ENCODE measurements at places on chromosomes 4 and X. TPM values are rescaled to one million over a fixed set of nuclear protein-coding genes. Genes with fewer than 3 reads are reported as not detected.
A peak's percentile ranks its signal among the peaks of the same experiment; 100 is the strongest.

The KCTD8 gene
- not detected for total RNA-seq

DNA sequence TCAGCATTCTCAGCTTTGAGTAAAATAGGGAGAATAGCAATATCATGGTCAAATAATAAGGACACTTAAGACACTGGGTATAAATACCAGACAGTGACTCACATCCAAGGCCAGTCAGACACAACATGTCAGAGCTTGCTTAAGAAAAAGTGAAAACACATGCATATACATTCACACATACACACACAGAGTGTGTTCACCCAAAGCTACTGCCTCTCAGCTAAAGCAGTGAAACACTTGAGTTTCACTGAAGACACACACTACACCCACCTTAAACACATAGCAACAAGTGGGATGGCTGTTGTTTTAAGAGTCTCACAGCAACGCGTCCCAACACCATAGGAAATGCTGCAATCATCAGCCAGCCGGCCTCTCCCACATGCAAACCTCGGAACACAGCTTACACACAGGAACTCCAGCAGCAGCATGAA lies 14.4 kb downstream of the SHROOM4 start:
- no peak for DNase-seq
- H3K27me3 ChIP-seq, result no peaks in the 10 kb centered on the region
- H3K27ac ChIP-seq, result 0 out of 2 replicates have a peak overlapping the region, but pooled peaks have one; percentile 17
- H3K4me3 ChIP-seq, result no peak overlapping the region
- H3K4me1 ChIP-seq, result peaks cover 7% of the 10 kb centered on the region

DNA sequence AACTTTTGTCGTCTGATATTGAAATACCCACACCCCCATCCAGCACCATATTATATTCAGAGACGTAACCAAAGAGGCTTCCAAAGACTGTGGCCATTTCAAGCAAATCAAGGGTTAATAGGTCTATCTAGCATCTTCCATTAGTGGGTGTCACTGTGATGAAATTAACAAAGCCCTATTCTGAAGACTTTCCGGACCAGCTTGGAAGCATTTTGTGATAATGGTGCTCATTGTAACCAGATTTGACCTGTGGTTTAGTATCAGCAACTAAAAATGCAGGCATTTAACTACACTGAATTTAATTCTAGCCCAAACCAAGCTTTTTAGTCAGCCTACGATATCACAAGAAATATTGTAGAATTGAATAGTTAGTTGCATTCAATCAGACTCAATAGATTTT lies 309.7 kb upstream of the TENM3 start:
- H3K36me3 ChIP-seq, result no peaks in the 10 kb centered on the region
- no peak overlapping the region for H3K4me3 ChIP-seq
- no peak overlapping the region for H3K27ac ChIP-seq
- 0 out of 2 replicates have a peak, but pooled peaks cover 3% of the 10 kb centered on the region for H3K4me1 ChIP-seq
- no peak for DNase-seq

The GAGE12E gene
- total RNA-seq, result not detected

DNA sequence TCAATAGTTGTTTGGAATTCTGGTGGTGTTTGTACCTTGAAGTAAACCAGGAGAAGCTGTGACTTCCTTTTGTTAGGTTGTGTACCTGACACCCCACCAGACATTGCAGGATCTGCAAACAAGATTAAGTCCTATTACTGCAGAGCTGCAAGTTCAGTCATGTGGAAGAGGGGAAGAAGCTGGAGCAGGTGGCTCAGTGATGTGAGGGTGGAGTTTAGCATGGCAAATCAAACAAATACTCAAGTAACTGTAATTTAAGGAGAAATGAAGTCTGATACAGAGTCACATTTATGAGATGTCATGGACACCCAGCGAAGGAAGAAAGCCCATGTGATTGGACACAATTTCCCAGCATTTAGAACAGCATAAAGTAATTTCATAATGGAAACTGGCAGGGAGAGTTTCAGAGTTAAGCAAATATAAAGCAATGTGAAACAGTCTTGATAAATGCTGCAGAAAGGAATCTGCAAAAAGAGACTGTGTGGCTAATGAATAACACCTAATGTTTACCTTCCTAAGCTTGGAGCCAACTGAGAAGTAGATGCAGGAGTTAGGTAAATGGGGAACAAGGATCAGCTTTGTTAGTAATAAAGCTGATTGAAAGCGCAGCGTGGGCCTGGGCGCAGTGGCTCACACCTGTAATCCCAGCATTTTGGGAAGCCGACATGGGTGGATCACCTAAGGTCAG lies 249.1 kb downstream of the GBA3 start:
- no peak overlapping the region for H3K27ac ChIP-seq
- H3K36me3 ChIP-seq, result no peaks in the 10 kb centered on the region
- H3K27me3 ChIP-seq, result no peaks in the 10 kb centered on the region
- no peak for DNase-seq
- H3K4me3 ChIP-seq, result no peak overlapping the region

DNA sequence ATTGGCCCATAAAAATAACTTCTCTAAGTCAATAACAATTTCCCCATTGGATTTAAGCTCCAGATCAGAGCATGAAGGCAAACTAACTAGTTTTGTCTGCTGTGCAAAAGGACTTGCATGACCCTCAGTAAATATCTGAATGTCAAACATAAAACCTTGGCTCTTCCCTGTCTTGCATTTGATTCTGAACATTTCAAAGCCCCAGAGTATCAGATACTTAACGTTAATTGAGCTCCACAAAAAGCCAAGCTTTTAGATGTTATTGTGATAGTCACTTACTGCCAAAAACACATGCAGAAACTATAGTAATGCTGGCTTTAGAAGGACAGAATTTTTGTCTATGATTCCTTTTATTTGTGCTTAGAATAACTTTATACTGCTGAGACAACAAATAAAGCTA lies 664.2 kb downstream of the ADGRL3 start:
- no peak overlapping the region for H3K27ac ChIP-seq
- no peak for DNase-seq
- no peaks in the 10 kb centered on the region for H3K36me3 ChIP-seq
- no peak overlapping the region for H3K4me3 ChIP-seq

The BMP2K gene
- 14.4 TPM for total RNA-seq

DNA sequence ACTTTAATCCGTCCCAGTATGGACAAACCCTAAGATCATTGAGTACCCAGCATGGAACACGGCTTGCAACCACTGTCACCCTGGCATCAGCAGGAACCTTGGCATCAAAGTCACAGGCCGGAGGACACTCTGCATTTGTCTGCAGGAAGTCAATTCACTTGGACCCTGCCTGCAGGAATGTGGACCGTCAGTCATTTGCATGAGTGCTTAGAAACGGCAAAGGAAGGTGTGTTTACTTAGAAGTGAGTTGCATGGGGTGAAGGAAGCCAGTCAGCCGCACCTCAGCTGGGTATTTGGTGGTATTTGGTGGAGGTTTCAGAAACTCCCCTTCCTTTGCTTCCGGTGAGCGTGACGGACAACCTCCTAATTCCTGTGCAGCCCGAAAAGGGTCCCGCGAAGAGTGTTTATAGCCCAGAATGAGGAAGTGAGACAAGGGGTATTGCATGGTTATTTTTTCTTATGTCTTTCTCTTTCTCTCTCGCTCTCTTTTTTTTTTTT lies 15.5 kb downstream of the P2RY8 start:
- no peak overlapping the region for H3K4me3 ChIP-seq
- H3K36me3 ChIP-seq, result no peaks in the 10 kb centered on the region
- H3K4me1 ChIP-seq, result no peaks in the 10 kb centered on the region
- no peaks in the 10 kb centered on the region for H3K27me3 ChIP-seq

The LNX1 gene
- not detected for total RNA-seq

The FLNA gene
- 1,686 TPM for total RNA-seq

DNA sequence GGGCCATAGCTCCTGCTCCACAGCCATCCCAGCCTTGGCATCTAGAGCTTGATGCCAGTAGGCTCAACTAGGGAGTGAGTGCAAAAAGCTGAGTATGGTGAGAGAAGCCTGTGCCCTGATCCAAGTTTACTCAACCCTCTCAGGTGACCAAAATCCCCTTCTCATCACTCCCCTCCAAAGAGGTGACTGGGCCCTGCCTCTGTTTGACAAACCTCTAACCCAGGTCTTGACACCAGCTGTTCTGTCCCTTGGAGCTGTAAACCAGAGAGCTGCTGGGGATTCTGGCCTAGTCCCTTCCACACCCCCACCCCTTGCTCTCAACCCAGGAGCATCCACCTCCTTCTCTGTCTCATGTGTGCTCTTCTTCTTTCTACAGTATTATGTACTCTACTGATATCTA lies 73.5 kb downstream of the MSN start:
- no peak overlapping the region for H3K27ac ChIP-seq
- DNase-seq, result no peak
- no peaks in the 10 kb centered on the region for H3K27me3 ChIP-seq
- no peak overlapping the region for H3K4me3 ChIP-seq
- no peaks in the 10 kb centered on the region for H3K4me1 ChIP-seq

DNA sequence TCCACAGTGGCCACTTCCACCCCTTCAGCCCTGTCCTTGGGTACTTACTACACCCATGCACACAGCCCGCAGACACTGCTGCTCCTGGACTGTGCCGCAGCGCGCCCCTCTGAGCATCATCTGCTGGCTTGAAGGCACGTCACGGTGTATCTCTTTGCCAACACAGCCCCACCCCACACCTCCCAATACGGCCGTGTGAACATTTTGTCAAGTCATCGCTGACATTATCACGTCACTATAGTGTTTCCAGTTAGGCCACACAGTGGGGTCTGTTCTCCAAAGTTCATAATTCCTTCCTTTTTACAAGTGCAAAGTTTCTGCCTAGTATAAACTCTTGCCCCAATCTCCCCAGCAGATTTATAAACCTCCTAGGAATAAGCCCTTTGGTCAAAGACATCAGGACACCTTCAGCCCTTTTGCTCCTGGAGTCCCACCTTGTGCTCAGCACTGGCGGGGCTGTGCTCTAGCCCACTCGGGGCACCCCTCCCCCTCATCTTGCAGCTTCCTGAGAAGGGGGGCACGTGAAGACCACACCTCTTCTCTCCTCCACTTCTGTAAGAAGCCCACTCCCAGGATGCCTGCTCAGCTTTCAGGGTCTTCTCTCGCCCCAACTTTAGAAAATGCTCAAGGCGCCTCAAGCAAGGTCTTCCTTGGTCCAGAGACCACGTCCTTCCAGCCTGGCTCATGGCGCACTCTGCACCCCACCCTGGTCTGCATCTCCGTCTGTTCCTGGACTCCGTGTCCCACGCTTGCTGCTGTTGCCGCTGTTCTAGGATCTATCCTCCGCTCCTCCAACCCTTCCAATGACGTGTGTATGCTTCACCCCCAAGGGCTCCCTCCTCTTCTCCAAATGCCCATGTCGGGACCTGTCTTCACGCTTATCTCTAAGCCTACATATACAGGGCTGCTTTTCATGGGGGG lies 7.2 kb downstream of the FAM53A start:
- no peak overlapping the region for H3K27ac ChIP-seq
- no peaks in the 10 kb centered on the region for H3K4me1 ChIP-seq
- H3K4me3 ChIP-seq, result no peak overlapping the region
- DNase-seq, result no peak
- no peaks in the 10 kb centered on the region for H3K27me3 ChIP-seq

The SPATA4 gene
- total RNA-seq, result not detected

- no peak overlapping the region for H3K4me3 ChIP-seq
- DNase-seq, result no peak
- H3K4me1 ChIP-seq, result no peaks in the 10 kb centered on the region
- H3K36me3 ChIP-seq, result no peaks in the 10 kb centered on the region
These were observed 428.4 kb downstream of the AFF2 start for GRCh38 chrX:148928811-148929210.

DNA sequence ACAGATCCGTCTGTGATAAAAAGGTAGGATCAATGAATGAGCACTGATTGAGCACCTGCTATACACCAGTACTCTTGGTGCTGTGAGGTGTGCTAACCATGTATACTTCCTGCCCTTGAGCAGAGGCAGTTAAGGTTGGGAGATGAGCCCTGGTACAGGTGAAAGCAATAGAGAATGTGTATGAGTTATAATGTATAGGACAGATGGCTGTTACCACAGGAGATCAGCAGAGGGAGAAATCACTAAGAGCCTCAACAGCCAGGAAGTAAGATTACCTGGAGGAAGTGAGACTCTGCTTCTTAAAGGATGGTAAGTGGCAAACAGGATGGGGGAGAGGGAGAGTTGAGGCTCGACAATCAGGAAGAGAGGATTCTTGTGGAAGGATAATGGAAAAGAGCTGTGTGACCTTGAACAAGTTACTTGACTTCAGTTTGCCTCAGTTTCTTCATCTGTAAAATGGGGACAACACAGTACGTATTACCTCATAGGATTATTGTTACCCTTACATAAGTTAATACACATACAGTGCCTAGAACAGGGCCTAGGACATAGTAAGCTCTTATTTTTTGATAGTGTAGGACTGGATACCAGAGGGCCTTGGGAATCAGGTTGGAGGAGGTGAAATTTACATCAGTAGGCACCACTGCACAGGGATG lies 9.1 kb downstream of the CXCR3 start:
- no peak for DNase-seq
- no peak overlapping the region for H3K27ac ChIP-seq
- H3K36me3 ChIP-seq, result 0 out of 2 replicates have a peak, but pooled peaks cover 4% of the 10 kb centered on the region
- no peaks in the 10 kb centered on the region for H3K27me3 ChIP-seq
- H3K4me1 ChIP-seq, result no peaks in the 10 kb centered on the region
- H3K4me3 ChIP-seq, result no peak overlapping the region

The GSPT2 gene
- total RNA-seq, result 4.8 TPM

The GDPD2 gene
- total RNA-seq, result not detected

GRCh38 chr4:105191621-105192210 lies 45.0 kb downstream of the TET2 start:
- no peak overlapping the region for H3K4me3 ChIP-seq
- peaks cover 36% of the 10 kb centered on the region for H3K4me1 ChIP-seq
- H3K36me3 ChIP-seq, result 0 out of 2 replicates have a peak, but pooled peaks cover 7% of the 10 kb centered on the region
- H3K27me3 ChIP-seq, result no peaks in the 10 kb centered on the region
- no peak overlapping the region for H3K27ac ChIP-seq

- H3K36me3 ChIP-seq, result no peaks in the 10 kb centered on the region
- H3K27ac ChIP-seq, result no peak overlapping the region
- H3K4me3 ChIP-seq, result no peak overlapping the region
- H3K27me3 ChIP-seq, result no peaks in the 10 kb centered on the region
- no peaks in the 10 kb centered on the region for H3K4me1 ChIP-seq
These were observed 1420.5 kb downstream of the PCDH7 start for GRCh38 chr4:32140636-32141035.

GRCh38 chr4:182569561-182569960 lies 326.4 kb downstream of the TENM3 start:
- H3K36me3 ChIP-seq, result 0 out of 2 replicates have a peak, but pooled peaks cover 3% of the 10 kb centered on the region
- H3K4me3 ChIP-seq, result no peak overlapping the region

The NDNF gene
- total RNA-seq, result not detected

The GPR173 gene
- 0.19 TPM for total RNA-seq

- H3K4me3 ChIP-seq, result no peak overlapping the region
- no peaks in the 10 kb centered on the region for H3K36me3 ChIP-seq
- no peak overlapping the region for H3K27ac ChIP-seq
- H3K4me1 ChIP-seq, result no peaks in the 10 kb centered on the region
These were observed 34.0 kb upstream of the ENPP6 start for GRCh38 chr4:184251670-184251980.

DNA sequence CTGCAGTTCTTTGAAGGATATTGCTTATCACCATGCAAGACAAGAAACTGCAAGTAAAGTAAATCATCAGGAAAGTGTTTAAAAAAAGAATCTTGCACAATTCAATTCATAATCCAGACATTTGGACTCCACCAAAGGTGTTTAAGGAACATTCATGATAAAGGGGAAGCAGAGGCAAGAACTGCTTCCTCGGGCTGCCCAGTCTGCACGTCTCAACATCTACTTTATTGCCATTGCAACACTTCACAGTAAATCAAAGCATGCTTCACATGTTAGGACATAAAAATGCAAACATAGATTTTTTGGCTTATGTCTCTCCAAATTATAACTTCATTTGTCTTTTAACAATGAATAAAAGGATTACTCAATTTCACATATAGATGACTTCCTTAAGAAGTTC lies 42.5 kb downstream of the MID1 start:
- H3K4me3 ChIP-seq, result no peak overlapping the region
- H3K36me3 ChIP-seq, result no peaks in the 10 kb centered on the region
- peaks cover 42% of the 10 kb centered on the region for H3K4me1 ChIP-seq
- no peaks in the 10 kb centered on the region for H3K27me3 ChIP-seq

GRCh38 chr4:165627548-165627947 lies 245.5 kb upstream of the TLL1 start:
- no peaks in the 10 kb centered on the region for H3K27me3 ChIP-seq
- H3K36me3 ChIP-seq, result no peaks in the 10 kb centered on the region
- no peak for DNase-seq
- no peak overlapping the region for H3K4me3 ChIP-seq

All from SJSA1 (cell line).